ENCODE measurements at places on chromosomes 11 and 22. TPM values are rescaled to one million over a fixed set of nuclear protein-coding genes. Genes with fewer than 3 reads are reported as not detected.

DNA sequence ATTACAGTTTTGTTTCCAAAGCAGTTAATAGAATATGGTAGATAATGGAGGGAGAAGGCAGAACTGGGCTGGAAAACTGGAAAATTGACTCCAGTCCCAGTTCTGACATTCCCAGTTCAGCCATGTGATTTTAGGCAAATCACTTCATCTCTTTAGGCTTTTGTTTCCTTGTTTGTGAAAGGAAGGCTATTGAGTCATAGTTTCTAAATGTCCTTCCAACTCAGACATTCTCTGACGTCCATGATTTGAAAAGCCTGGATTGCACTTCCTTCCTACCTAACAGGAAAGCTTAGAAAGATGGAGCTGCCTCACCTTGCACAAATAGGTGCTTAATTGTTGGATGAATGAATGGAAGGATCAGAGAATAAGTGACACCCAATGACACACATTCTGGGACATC is 19.8 kb upstream of the GALNT18 start:
- DNase-seq = no peak
- H3K4me1 ChIP-seq = peaks cover 5% of the 10 kb centered on the region
- peaks cover 4% of the 10 kb centered on the region for H3K27me3 ChIP-seq
- H3K27ac ChIP-seq = no peak overlapping the region

GRCh38 chr11:112817376-112817775 is 143.8 kb upstream of the NCAM1 start:
- H3K36me3 ChIP-seq = no peaks in the 10 kb centered on the region
- H3K4me1 ChIP-seq = no peaks in the 10 kb centered on the region
- H3K27ac ChIP-seq = no peak overlapping the region
- no peak overlapping the region for H3K4me3 ChIP-seq
- no peak for DNase-seq

GRCh38 chr11:126437731-126438130 is 82.2 kb downstream of the ST3GAL4 start:
- H3K27me3 ChIP-seq = peaks cover 4% of the 10 kb centered on the region
- no peak overlapping the region for H3K4me3 ChIP-seq
- DNase-seq = no peak
- H3K4me1 ChIP-seq = peaks cover 31% of the 10 kb centered on the region
- no peak overlapping the region for H3K27ac ChIP-seq

- no peak overlapping the region for H3K4me3 ChIP-seq
- H3K27me3 ChIP-seq = no peaks in the 10 kb centered on the region
These were observed 8.8 kb downstream of the SSTR3 start for GRCh38 chr22:37203354-37204044.

BET1L gene
- 27.7 TPM for total RNA-seq

DNA sequence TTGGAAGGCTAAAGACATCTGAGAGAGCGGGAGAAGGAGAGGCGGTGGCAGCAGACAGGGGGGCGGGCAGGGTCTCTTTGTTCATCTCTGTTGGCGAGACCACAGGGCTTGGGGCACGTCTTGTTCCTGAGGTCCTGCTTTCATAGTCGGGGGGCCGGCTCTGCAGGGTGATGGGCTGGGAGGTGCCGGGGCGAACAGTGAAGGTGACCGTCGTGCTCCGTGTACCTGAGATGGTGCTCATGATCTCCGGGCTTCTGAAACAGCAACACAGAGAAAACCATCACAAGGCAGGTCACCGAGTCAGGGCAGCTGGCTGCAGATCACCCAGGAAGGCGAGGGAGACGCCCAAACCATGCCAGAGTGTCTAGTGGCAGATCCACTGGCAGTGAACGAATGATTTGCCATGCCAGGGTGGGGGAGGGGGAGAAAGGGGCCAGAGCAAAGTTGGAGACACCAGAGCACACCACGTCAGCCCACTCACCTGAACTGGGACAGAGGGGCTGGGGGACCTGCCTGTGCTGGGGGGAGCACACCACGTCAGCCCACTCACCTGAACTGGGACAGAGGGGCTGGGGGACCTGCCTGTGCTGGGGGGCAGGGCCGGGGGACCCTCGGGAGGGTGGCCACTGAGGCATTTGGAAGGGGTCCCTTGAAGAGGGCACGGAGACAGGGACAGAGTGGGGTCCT is 75.0 kb downstream of the CTTN start:
- H3K27me3 ChIP-seq = peaks cover 3% of the 10 kb centered on the region
- H3K27ac ChIP-seq = no peak overlapping the region
- no peak overlapping the region for H3K4me3 ChIP-seq
- DNase-seq = no peak
- no peaks in the 10 kb centered on the region for H3K4me1 ChIP-seq

C22orf42 gene
- not detected for total RNA-seq

SLC6A5 gene
- total RNA-seq = not detected

DNA sequence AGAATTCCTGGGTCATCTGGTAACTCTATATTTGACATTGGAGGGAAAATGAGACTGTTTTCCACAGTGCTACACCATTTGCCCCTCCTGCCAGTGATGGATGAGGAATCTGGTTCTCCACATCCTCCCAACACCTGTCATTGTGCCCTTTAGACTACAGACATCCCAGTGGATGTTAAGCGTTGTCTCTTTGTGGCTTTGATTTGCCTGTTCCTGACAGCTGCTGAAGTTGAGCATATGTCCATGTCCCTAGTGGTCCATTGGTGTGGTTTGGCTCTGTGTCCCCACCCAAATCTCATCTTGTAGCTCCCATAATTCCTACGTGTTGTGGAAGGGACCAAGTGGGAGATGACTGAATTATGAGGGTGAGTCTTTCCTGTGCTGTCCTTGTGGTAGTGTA is 88.5 kb downstream of the BRD1 start:
- H3K27ac ChIP-seq = no peak overlapping the region
- no peak for DNase-seq
- no peak overlapping the region for H3K4me3 ChIP-seq
- no peaks in the 10 kb centered on the region for H3K36me3 ChIP-seq

UBQLN3 gene
- 0.56 TPM for total RNA-seq

Measured in suprapubic skin (tissue), 4 donors.